Kidney (tissue), 22 donors: ENCODE measurements at places on chromosomes 12 and 14. TPM values are rescaled to one million over a fixed set of nuclear protein-coding genes. Genes with fewer than 3 reads are reported as not detected.

DNA sequence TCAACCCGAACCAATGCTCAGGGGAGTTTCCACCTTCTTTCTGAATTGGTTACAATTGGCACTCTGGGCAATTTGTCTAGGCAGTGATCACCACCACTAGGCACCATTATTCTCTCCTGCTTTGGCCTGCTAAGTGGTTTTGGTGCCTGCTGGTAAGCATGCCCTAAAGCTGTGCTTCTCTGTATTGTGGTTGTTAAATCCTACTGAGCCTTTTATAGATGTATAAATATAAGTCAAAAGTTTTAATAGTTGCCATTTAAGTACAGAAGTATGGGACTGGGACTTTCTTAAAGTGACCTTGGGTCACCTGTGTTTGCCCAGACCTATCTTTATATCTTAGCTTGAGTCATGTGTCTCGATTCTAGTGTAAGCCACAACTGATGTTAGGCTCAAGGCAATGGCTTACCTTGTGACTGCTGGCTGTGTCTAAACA is 475.9 kb downstream of the SLC16A7 start:
- DNase-seq = no peak
- H3K36me3 ChIP-seq = no peaks in the 10 kb centered on the region
- H3K4me1 ChIP-seq = no peaks in the 10 kb centered on the region
- no peaks in the 10 kb centered on the region for H3K27me3 ChIP-seq
- H3K4me3 ChIP-seq = no peak overlapping the region

- peak; percentile 7 for DNase-seq
- no peaks in the 10 kb centered on the region for H3K36me3 ChIP-seq
- H3K27me3 ChIP-seq = no peaks in the 10 kb centered on the region
- no peak overlapping the region for H3K4me3 ChIP-seq
- no peak overlapping the region for H3K27ac ChIP-seq
These were observed 82.7 kb upstream of the RPL10L start for GRCh38 chr14:46734286-46734685.

DNA sequence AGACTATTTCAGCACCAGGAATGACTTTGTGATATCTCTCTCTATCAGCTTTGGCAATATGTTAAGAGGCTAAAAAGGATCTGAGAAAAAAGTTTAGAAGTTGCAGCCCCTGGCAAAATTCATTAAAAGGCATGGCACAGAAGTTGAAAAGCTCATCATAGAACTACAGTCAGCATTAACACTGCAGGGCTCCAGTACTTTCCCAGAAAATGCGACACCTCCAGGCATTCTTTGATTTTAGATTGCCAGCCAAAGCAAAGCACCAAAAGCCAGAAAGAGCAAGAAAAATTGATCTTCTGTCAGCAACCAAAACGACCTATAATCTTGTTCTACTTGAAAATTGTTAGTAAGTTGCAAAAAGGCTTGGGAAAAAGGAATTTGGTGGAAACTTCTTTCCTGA is 713.5 kb downstream of the FSCB start:
- no peaks in the 10 kb centered on the region for H3K36me3 ChIP-seq
- H3K27me3 ChIP-seq = no peaks in the 10 kb centered on the region
- no peaks in the 10 kb centered on the region for H3K4me1 ChIP-seq
- no peak overlapping the region for H3K27ac ChIP-seq
- H3K4me3 ChIP-seq = no peak overlapping the region

- no peaks in the 10 kb centered on the region for H3K4me1 ChIP-seq
- no peak for DNase-seq
- H3K27me3 ChIP-seq = no peaks in the 10 kb centered on the region
- no peak overlapping the region for H3K27ac ChIP-seq
- no peaks in the 10 kb centered on the region for H3K36me3 ChIP-seq
These were observed 124.5 kb downstream of the LRIG3 start for GRCh38 chr12:58795825-58796224.

GRCh38 chr12:53750812-53751335 is 905 bp downstream of the CISTR start:
- no peak overlapping the region for H3K27ac ChIP-seq
- no peaks in the 10 kb centered on the region for H3K36me3 ChIP-seq
- peaks cover 27% of the 10 kb centered on the region for H3K27me3 ChIP-seq
- DNase-seq = peak; percentile 82

The A2M gene
- total RNA-seq = 971 TPM

The ARHGEF25 gene
- 15.0 TPM for total RNA-seq

The MLEC gene
- total RNA-seq = 146 TPM
